ENCODE measurements at places on chromosomes 12 and 14.

GRCh38 chr14:73752297-73752992, 38.3 kb upstream of the PNMA1 start:
- peak; percentile 70 for DNase-seq

DNA sequence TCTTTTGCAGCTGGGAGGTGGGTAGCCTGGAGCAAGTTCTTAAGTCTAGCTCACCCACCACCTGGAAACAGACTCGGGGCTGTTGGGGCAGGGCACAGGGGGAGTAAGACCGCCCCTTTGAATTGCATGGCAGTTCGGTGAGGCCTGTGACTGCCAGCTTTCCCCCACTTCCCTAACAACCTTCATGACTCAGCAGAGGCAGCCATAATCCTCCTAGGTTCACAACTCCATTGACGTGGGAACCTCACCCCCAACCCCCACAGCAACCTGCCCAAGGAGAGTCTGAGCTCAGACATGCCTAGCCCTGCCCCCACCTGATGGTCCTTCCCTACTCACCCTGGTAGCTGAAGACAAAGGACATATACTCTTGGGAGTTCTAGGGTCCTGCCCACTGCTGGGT, 87.4 kb downstream of the NELL2 start:
- DNase-seq: no peak

DNA sequence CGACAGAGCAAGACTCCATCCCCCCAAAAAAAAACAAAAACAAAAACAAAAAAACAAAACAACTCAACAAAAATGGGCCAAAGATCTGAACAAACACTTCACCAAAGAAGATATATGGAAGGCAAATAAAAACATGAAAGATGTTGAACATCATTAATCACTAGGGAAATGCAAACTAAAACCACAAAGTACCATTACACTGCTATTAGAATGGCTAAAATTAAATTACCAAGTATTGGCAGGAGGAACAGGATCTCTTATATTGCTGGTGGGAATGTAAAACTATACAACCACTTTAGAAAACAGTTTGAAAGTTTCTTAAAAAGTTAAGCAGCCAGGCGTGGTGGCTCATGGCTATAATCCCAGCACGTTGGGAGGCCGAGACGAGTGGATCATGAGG, 12.9 kb downstream of the SOS2 start:
- no peak for DNase-seq

GRCh38 chr12:3315201-3315661, 175.8 kb upstream of the PRMT8 start:
- peak; percentile 83 for DNase-seq

GRCh38 chr12:46965880-46966279, 113.5 kb upstream of the PCED1B start:
- DNase-seq: no peak

DNA sequence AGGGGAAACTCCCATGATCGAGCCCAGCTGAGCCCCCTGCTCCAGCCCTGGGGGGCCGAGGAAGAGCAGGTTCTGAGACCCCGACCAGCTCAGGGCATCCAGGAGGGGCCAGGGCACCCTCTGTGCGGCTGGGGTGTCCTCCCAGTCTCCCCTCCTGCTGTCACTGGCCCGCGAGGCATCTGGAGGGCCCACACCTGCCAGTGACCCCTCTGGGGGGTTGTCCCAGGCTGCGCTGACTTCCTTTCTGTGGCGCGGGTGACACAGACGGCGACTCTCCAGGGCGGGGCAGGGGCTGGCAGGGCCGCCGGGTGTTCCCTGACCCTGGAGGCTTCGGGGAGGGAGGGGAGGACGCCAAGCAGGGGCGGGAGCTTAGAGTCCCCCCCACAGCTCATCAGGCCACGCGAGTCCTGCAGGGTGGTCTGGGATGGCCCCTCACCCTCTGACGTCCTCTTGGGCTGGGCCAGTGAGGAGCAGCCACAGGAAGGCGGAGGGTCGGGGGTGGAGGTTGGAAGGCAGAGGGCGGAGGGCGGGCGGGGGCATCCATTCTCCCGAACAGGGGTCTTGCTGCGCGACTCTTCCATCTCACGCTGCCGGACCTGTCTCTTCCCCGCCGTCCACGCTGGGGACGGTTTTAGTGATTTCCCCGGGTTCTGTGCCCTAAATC, 38.6 kb upstream of the FBRSL1 start:
- DNase-seq: no peak

GRCh38 chr14:105931808-105932483, 405.6 kb downstream of the TMEM121 start:
- DNase-seq: no peak

- DNase-seq: no peak
Observed at GRCh38 chr12:119012179-119012578, 30.8 kb downstream of the SRRM4 start.

DNA sequence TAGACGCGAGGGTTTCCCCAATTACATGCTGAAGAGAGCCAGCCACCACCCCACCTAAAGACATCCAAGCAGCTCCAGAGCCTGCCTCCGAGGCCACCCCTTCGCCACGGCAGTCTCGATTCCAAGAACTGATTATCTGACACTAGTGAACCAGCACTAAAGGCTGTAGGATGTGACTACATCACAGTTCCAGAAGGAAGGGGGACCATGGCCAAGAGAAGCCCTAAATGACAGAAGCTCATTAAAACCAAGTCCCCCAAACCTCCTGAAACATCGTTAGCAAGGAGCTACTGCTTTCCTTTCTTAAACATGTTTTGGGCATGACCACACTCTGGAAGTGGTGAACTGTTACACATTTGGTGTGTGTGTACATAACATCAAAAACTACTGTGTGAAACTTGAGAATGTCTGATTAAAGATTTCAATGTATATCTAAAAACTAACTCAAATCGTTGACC, 88.2 kb downstream of the DUSP16 start:
- DNase-seq: no peak

DNA sequence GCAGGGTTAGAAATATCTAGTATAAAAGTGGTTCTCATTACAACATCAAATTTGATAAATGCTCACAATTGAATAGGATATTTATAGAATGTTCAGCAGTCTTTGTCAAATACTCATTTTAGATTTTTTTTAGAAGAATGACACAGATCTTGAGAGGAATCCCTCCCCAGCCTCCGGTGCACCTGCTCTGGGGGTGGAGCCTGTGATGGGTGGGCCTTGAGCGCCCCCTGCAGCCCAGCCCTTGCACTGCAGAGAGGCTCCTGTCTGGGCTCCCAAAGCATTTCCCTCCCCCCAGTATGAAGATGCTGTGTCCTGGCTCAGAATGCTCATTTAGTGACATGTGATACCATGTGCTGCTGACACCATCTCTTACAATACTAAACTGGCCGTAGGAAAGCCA, 792.3 kb downstream of the TMEM121 start:
- no peak for DNase-seq
